ENCODE measurements at places on chromosomes 6 and 20.
A peak's percentile ranks its signal among the peaks of the same experiment; 100 is the strongest.

DNA sequence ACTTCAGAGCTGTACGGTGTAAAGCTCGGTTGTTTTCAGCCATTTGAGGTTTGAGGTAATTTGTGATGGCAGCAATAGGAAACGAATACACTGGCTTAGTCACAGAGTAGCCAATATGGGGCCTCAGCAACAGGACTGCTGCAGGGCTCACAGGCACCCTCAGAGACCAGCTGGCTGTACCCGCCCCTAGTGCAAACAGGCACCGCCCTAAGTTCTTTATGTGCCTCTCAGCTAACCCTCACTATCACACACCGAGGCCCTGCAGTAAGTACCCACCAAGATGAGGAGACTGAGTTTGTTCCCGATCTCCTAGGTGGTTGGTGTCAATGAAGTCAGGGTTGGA, 11.2 kb upstream of the SERPINB9 start:
- no peak for DNase-seq

DNA sequence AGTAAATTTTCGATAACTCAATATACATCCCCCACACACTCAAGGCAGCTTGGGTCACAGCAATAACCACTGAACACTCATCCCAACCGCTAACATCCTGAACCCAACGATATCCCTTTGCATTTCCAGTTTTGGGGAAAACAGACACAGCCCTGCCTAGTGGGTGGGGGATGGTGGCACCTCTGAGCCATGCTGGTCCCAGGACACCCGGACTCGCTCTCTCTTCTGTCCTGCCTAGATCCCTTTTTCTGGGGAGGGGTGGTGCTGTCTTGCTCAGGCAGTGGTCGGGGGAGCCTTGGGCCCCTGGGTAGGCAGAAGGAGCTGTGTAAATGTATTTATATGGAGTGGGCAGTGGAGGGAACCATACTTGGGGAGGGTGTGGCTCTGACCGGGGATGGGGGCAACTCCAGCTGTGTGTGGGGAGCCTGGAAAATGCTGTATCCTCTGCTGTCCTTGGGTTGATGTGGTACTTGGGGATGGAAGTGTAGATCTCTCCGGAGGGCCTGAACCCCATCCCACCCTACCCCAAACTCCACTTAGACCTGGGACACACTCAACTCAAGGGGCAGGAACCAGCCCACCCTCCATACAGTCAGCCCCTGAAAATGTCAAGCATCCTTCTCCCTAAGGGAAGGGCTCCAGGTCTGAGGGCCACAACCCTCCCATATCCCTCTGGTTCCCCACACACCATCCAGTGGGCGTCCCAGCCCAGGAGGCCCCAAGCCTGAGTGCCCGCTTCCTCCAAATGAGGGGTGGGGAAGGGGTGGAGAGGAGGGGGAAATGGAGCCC, 23.7 kb upstream of the SLC22A7 start:
- DNase-seq = no peak

- DNase-seq = peak; percentile 12
These were observed 396.2 kb downstream of the RFPL4B start for GRCh38 chr6:112743323-112743722.

DNA sequence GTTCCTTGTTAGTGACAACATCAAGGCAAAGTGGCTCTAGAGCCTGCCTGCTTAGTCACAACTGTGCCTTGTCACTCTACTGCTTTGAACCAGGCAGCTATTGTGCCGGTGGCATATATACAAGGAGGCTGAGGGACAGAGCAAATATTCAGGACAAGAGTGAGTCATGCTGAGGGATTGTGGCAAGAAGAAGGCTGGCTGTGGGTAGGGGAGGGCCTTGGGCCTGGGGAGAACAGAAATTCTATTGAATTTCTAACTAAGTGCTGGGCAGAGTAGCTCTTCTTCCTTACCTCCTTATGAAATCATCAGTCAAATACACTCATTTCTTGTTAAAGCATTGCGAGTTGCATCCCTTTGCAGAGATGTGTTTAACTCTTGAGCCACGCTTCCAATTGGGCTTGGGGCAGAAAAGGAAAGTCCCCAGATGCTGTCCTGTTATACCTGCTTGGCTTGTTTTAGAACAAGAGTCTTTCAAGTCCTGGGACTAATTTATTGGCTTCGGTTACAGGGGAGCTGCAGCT, 59.7 kb downstream of the PFDN4 start:
- DNase-seq = peak; percentile 20

GRCh38 chr6:14622085-14622484, 504.5 kb downstream of the CD83 start:
- DNase-seq = no peak

DNA sequence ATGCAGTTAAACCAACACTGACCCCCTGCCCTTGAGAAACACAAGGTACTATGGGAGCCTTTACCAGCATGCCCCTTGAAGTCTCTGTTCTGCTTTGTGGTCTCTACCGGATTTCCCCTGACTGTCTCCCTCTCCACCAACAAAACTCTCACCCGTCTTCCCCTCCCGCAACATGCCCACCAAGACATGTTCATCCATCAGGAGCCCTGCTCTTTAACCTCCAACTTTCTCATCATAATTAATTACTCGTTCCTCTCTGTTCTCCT, 1.1 kb downstream of the ZNF165 start:
- DNase-seq = peak; percentile 1

GRCh38 chr6:41429506-41430504, 94.4 kb downstream of the NCR2 start:
- no peak for DNase-seq

GRCh38 chr6:14584450-14584849, 466.9 kb downstream of the CD83 start:
- peak; percentile 1 for DNase-seq

DNA sequence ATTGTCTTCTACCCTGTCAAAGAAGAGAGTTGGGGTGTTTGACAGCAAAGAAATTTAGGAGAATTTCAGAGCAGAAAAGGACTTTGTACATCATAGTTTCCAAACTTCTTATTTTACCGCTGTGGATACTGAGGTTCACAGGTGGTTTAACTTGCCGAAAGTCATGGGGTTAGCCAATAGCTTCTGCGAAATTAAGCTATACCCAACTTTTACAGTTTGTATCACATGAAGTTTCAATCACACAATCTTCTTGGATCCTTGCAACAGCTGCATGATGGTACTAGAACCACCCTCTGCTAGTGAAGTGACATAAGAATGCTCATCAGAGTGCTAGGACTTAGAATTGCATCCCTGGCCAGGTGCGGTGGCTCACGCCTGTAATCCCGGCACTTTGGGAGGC, 345.5 kb downstream of the CD83 start:
- DNase-seq = no peak

DNA sequence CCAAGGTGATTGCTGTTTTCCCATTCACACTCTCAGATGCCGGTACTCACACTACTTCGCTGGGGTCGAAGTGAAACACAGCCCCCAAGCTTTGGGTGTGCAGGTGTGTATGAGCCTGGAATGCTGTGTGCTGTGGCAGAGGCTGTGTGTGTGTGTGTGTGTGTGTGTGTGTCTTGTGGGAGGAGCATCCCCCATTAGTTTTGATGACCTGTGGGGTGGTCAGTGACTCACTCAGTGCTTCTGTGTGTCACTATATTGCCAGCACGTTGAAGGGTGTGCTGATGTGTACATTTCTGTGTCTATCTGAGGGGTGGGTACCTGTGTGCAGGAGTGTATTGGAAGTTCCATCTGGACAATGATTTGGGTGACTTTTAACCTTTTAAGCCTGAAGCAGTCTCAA, 5.0 kb upstream of the SLC12A5 start:
- no peak for DNase-seq

- no peak for DNase-seq
These were observed 947.4 kb upstream of the CITED2 start for GRCh38 chr6:140321891-140322290.

DNA sequence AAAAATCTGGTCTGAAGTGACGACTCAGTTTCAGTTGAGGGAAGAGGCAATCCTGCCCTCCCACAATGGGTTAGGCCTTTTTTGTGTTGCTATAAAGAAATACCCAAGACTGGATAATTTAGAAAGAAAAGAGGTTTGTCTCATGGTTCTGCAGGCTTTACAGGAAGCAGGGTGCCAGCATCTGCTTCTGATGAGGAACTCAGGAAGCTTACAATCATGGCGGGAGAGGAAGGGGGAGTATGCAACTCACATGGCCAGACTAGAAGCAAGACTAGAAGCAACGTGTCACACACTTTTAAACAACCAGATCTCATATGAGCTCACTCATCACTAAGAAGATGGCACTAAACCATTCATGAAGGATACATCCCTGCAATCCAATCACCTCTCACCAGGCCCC, 529.3 kb downstream of the KIF16B start:
- DNase-seq = no peak

GRCh38 chr6:115618256-115618655, 442.4 kb downstream of the FRK start:
- peak; percentile 31 for DNase-seq

DNA sequence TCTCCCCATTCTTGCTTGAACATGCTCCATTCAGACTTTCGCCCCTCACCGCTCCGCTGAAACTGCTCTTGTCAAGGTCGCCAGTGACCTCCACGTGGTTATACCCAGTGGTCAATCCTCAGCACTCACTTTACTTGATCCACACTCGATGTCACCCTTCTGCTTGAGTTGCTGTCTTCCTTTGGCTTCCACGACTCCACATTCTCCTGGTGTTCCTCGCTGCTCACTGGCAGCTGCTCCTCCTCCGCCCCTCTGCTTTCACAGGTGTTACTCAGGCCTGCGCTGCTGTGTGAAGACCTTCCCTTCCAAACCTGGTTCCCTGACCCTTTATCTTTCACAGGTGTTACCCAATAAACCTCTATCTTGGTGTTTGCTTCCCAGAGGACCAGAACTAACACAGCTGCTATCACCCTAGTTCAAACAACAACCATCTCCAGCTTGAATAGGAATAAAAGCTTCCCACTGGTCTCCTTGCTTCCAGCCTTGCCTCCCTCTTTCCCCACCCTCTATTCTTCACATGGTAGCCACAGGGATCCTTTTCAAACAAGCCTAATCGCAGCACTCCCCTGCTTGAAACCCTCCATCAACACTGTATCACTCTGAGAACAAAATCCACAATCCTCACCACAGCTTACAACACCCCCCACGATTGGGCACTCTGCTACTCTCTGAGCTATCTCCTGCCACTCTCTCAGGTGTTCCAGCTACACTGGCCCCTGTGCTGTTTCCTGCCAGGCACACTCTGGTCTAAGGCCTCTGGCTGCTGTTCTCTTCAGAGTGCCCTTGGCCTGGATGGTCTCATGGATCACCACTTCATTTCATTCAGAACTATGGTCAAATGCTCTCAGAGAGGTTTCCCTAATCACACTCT, 10.7 kb downstream of the PPIL1 start:
- no peak for DNase-seq

- no peak for DNase-seq
These were observed 23.8 kb downstream of the OR2J3 start for GRCh38 chr6:29131691-29132090.

- no peak for DNase-seq
These were observed 267.6 kb upstream of the PRND start for GRCh38 chr20:4454111-4454510.

DNA sequence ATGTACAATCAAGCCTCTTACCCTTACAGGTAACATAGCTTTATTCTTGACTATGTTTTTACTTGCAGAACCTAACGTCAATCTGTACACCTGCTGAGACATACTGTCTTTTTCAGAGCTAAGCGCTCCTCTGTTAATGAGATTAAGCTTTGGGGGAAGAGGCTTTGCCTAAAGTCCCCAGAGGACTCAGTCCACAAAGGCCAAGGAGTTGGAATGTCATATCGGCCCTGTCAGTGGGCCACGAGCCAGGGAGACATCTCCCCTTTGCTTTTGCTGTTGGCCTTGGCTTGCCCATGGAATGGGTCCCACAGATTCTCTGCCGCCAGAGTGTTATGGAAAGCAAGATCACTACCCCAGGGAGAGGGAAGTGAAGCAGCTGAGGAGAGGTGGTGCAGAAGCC, 64.1 kb upstream of the SOX4 start:
- no peak for DNase-seq

DNA sequence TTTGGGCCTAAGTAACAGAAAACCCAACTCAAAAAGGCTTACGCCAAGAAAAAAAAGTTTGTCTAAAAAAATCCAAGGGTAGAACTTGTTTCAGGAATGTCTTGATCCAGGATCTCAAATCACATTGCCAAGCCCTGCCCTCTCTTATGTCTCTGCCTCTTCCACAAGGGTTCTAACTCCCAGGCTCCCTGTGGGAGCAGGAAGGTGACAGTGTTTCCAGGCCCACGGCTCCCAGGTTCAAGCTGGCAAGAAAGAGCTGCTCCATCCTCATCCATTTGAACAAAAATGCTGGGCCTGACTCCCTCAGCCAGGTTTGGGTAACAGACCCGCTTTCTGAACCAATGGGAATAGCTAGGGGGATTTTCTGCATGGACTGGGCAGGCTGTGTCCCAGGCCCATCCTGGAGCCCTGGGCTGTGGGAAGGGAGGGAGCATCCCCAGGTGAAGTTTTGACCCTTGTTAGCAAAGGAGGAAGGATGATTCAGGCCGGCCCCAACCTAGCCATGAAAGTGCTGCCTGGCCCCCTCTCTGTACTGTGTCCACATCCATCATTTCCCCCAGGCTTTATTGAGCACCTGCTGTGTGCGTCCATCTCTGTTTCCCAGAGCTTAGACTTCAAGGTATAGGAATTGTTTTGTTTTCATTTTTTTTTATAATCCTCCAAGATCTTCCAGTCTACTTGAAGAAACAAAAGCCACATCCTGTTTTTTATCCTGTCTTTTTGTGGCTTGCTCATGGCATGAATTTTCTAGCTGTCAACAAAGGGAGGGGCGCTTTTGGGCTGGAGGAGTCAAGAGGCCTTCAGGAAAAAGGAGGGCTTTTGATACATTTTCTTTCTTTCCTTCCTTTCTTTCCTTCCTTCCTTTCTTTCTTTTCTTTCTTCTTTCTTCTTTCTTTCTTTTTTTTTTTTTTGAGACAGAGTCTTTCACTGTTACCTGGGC, 159.8 kb downstream of the TFAP2C start:
- DNase-seq = peak; percentile 60

DNA sequence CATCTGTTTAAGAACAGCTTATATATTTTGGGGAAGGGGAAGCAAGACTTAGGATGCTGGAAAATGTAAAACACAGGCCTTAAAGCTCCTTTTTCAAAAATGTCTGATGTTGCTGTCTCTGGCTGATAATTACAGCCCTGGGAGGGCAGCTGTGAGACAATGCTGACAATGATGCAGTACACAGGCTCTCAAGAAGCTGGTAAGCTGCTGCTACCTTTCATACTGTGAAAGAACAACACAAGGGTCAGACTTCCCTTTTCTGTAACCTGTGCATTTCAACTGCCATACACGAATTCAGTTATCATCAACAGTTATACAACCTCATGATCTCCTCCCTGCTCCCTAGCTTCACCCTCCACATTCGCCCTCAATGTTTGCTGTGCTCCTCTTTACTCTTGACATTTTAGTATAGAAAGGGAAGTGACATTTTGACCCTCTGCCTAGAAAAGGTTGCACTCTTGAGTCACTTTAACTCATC, 25.2 kb downstream of the MAP7 start:
- no peak for DNase-seq

GRCh38 chr20:6039766-6040165, 14.1 kb downstream of the LRRN4 start:
- DNase-seq = no peak

DNA sequence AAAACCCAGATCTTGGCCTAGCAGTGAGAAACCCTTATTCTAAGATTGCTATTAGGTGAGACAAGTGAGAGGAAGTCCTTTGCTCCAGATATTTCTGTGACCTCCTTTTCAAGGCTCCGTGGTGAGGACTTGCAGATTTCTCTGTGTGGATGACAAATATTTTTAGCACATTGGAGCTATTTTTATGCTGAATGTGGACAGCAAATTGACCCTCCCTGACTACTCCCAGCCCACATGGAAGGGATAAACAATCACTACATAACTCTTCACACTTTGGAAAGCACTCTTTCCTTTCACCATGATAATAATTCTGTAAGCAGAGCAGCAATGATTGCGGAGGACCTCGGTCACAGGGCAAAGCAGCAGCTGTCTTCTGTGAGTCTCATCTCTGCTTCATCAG, 88.0 kb upstream of the ADGRF1 start:
- no peak for DNase-seq
